ENCODE measurements at places on chromosomes 3 and 15.

DNA sequence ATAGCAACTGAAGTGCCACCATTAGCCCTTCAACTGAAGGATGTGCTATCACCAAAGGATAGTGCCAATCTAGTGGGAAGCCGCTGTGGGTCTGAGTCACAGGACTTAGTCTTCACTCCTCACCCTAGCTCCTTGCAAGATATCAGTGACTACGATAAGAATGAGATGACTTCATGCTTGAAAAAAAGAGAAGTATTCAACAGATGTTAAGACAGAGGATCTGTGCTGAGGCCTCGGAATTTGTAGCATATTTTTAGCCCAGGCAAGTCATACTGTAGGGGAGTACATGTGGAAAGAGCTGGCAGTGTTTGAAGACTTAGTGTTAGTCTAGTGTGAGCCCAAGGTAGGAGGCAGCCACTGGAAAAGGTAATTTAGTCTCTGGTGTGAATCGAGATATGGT, 270.7 kb upstream of the LRTM1 start:
- DNase-seq: no peak

- no peak for DNase-seq
Measured at GRCh38 chr3:187567661-187568121, 102.5 kb downstream of the SST start.

- no peak for DNase-seq
Measured at GRCh38 chr3:123469323-123469995, 20.6 kb upstream of the ADCY5 start.

DNA sequence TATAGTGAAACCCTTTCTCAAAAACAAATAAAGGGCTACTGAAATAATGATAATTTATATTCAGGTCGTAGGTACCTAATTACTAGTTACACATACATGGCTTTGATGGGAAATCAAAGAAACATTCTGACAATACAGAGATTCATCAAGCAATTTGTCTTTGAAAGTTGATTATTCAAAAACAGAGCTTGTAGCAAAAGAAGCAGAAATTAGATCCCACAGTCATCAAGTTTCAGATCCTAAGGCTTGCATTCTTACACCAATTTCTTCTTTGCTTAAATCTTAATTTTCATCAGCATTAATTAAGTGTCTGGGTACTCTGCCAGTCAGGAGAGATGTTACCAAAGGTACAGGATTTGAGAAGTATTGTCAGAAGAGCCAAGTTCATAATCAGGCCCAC, 1.5 kb upstream of the HEXA start:
- no peak for DNase-seq

DNA sequence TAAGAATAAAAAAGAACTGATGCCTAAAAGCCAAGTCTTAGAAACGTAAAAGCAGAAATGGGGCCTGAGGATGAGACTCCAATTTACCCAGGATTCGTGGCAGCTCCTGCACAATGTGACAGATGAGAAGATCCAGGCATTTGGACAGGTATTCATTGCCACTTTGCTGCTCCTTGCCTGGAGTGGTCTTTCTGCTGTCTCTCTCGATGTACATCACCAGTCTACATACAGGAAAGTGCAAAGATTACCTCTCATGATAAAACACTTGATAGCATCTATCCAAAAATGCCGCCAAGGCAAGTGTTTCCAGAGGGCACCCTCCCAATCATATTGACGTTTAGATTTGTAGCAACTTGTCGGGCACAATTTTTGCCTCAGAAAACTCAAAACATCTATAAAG, 244.3 kb downstream of the ULK4 start:
- no peak for DNase-seq
